Stimulated activated CD4-positive, alpha-beta T cell treated with anti-CD3 and anti-CD28 coated beads, Interleukin-1b, Interleukin-23, amount 100 ng/mL, for 24 hours (primary cell): ENCODE measurements at places on chromosomes 2 and 18.

DNA sequence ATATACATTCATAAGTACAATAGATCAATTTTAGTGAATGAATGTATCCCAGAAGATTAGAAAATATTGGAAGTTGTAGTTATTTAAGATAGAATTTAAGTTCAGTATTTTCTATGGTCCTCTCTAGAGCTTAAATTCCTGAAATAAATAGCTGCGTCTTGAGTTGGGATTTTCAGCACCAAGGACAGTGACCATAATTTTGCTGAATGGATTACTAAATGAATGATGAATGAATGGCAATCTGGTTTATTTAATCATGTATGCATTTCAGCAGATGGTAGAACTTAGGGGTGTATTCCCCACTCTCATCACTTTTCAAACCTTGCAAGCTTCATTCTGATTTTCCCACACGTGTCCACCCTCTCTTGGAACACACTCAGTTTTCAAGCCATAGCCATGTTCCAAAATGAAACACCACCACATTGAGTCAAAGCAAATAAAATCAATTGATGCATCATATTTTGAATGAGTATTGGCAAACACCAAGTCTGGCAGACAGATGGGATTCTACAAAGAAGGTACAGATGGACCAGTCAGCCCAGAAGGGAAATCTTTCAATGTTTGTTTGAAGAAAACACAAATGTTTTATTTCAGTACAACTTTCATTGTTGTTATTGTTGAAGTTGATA is 362.2 kb upstream of the NXPH2 start:
- no peak for DNase-seq

GRCh38 chr2:105538840-105539239 is 140.0 kb upstream of the FHL2 start:
- DNase-seq: no peak

DNA sequence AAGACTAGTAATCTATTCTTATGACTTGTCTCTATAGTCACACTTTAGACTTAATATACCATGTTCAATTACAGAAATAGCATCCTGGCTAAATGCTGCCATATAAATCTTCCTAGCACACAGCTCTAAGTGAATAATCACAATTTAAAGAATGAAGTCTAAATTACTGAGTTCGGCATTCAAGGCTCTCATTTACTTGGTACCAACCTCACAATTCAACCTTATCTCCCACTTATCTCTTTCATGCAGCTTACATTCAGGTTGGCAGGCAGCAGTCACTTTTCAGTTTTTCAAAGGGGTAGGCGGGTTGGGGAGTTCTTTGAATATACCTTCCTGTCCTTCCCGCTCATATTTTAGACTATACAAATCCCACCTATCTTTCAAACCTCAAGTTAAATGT is 1.5 kb downstream of the MMADHC start:
- no peak for DNase-seq

- DNase-seq: no peak
Observed at GRCh38 chr18:57951117-57951796, 92.8 kb upstream of the NEDD4L start.

DNA sequence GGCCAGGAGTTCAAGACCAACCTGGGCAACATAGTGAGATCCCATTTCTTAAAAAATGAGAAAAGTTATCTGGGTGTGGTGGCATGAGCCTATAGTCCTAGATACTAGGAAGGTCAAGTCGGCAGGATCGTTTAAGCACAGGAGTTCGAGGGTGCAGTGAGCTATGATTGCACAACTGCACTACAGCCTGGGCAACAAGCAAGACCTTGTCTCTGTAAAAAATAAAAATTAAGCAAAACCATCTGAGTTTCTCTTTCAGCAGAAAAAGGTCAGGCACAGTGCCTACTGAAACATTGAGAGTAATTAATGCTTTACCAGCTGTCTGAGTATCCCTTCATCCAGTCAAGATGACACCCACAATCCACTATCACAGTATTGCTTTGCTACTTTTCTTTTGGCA is 258.3 kb downstream of the MBD5 start:
- no peak for DNase-seq

DNA sequence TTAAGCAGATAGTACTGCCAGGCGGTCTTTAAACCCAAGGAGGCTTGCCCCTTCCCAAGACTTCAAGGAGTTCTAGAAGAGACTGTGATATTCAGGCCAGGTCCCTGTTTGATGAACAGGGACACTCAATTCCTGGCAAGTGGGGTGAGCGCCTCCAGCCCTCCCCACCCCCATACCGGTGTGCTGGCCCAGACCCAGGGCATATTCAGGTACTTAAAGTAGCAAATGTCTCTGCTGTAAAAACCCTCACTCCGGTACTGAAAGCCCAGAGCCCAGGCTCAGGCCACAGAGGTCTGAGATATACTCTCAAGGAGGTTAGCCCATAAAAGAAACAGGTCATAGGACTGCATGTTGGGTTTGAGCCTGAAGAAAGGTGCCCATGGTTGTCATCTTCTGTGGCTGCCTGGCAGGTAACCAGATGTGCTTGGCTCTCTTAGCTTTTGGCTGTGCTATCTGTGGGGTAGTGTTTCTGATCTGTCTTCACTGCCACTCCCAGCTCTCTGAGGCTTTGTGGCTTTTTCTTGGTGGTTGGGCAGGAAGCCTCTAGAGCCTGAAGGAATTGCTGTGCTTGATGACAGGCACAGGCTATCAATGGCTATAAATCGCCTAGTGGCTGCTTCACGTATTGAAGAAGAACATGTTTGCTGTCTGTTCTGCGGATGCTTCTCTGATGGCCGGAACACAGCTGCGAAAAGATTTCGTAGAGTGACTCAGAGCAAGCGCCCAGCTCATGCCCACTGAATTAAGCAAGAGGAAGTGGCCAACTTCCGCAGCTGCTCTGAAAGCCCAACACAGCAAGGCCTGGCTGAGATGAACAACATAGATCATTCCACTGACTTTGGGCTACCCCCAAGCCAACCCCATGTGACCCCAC is 63.3 kb upstream of the ALPP start:
- no peak for DNase-seq

GRCh38 chr2:119790466-119790865 is 30.7 kb downstream of the PTPN4 start:
- DNase-seq: no peak
